ENCODE measurements at places on chromosomes 12 and 14.

GRCh38 chr12:117850048-117850447 lies 118.7 kb downstream of the KSR2 start:
- peak; percentile 51 for DNase-seq

- no peak for DNase-seq
Measured at GRCh38 chr14:52879958-52880357, 70.9 kb downstream of the FERMT2 start.

DNA sequence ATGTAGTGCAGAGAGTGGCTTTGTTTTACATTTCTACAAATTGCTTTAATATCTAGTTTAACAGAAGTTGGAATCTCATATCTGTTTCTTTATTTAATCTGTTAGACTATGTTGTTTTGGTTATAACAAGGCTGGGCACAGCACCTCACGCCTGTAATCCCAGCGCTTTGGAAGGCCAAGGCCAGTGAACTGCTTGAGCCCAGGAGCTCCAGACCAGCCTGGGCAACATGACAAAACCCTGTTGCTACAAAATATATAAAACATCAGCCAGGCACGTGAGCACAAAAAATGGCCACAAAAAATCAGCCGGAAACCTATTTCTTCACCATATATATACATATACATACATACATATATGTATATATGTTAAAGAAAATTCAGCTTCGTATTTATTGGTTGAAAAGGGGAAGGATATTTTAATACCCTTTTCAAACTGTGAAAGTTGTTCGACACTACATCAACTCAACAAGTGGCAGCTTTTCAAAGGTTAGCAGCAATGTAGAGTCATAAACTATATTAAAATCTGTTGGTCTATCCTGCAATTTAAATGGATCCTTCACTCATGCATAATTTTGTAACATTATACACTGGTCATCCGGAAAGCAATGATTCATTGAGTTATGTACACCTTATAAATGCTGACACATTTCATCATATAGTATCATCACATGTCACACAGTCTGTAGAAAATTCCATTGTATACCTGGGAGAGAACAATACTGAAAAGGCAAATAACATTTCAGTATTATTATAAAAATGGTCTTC lies 7.1 kb downstream of the NR2C1 start:
- no peak for DNase-seq

DNA sequence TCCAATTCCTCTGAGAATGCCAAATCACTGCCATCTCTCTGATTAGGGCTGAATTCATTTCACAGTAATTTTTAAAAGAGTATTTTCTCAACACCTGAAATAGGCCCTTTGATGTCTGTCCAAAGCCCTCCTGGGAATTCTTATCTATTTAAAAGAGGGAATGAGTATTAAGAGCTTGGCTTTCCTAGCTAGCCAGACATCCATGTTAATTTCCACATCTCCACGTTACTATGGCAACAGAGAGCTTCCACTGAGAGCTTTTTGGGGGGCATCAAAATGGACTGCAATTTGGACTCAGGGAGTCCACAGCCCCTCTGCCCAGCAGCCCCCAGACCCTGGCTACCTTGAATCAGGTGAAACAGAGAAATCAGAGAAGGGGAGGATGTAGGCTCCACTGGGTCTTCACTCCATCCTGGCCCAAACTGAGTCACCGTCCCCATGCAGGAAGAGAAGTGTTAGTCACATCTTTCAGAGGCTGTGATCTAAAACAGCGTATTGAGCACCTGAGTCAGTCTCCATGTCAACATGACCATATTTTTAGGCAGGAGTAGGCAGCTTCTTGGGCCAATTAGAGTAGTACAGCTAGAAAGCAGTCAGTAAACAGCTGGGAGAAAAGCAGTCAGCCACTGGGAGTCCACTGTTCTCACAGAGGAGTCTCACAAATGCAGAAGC lies 7.0 kb upstream of the FICD start:
- no peak for DNase-seq

- no peak for DNase-seq
Measured at GRCh38 chr14:105099778-105100177, 34.5 kb upstream of the GPR132 start.

GRCh38 chr12:107775093-107775721 lies 703 bp downstream of the ASCL4 start:
- no peak for DNase-seq

DNA sequence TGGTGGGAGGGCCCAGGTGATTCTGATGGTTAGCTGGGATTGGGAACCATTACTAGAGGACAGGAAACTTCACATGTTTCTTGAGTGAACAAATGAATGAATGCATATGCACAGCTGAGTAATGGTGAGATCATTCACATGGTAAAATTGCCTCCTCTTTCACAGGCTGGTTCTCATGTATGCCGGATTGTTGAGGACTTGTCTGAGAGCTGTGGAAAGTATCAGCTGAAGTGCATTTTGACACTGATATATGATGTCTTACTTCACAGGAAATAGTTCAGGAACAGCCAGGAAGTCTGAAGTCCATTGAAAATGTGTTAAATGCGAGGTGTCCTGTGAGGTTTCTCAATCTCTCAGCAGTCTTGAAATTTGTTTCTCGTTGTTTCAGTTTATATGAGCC lies 77.6 kb upstream of the DACT1 start:
- DNase-seq = no peak

GRCh38 chr12:42979746-42980145 lies 390.2 kb upstream of the PRICKLE1 start:
- no peak for DNase-seq

- no peak for DNase-seq
Measured at GRCh38 chr12:130714591-130715149, 1.4 kb downstream of the RIMBP2 start.

DNA sequence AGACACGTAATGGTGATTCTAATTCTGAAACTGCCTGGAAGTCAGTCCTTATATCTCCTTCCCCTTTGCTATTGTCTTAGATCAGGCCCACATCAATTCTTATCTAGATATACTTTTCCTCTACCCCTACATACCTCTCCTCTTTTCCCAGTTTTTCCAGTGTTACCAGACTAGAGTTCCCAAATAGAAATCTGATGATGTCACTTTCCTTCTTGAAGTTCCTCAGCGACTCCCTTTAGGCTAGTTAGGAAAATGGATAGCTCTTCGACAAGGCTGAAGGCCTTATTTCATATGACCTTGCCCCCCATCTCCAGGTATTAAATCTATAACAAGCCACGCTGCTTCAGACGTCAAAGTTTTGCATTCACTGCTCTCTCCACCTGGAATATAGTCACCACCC lies 201.1 kb upstream of the ATP2B1 start:
- no peak for DNase-seq

DNA sequence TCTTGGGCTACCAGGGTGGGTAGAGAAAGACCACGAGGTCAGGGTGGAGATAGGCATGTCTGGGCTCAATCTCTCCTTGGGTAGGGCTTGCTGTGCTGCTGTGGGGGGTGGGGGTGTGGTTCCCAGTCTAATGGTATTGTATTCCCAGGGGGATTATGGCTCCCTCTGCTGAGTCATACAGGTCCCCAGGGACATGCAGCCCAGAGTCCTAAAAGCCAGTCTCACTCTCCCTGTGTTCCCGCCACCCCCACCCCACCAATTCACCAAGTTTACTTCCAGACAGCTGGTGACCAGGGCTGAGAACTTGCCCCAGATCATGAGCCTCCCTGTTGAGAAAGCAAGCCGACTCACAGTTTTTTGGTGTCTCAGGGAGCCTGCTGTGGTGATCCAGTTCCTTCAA lies 367.6 kb downstream of the C12orf75 start:
- peak; percentile 52 for DNase-seq

DNA sequence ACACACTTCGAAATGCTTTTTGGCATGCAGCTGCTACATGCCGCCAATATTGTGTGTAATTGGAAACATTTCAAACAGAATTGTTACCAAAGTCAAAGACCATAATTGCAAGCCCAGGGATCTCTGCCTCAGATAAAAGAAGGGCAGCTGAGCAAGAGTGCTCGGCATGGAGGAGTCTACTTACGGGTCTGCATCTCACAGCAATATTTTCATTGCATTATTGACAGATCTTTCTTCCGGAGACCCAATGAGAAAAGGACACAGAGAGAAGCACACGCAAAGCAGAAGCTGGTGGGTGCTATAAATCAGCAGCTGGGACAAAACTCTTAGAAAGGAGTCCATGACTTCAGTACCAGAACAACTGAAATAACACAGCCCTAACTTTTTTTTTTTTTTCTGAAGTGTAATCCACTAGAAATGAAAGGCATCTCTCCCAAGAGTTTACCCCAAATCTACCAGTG lies 4.9 kb downstream of the PRICKLE1 start:
- DNase-seq = no peak
